Stimulated activated naive CD8-positive, alpha-beta T cell treated with anti-CD3 and anti-CD28 coated beads, Interleukin-15, amount 100 ng/mL, for 72 hours (primary cell): ENCODE measurements at places on chromosomes 16 and 17.

- no peak for DNase-seq
Measured at GRCh38 chr17:74059479-74060240, 143.8 kb upstream of the RPL38 start.

- no peak for DNase-seq
Measured at GRCh38 chr17:48261297-48261880, 153.8 kb downstream of the SNX11 start.

- DNase-seq, result no peak
Measured at GRCh38 chr16:92431-93339, 14.7 kb downstream of the MPG start.

DNA sequence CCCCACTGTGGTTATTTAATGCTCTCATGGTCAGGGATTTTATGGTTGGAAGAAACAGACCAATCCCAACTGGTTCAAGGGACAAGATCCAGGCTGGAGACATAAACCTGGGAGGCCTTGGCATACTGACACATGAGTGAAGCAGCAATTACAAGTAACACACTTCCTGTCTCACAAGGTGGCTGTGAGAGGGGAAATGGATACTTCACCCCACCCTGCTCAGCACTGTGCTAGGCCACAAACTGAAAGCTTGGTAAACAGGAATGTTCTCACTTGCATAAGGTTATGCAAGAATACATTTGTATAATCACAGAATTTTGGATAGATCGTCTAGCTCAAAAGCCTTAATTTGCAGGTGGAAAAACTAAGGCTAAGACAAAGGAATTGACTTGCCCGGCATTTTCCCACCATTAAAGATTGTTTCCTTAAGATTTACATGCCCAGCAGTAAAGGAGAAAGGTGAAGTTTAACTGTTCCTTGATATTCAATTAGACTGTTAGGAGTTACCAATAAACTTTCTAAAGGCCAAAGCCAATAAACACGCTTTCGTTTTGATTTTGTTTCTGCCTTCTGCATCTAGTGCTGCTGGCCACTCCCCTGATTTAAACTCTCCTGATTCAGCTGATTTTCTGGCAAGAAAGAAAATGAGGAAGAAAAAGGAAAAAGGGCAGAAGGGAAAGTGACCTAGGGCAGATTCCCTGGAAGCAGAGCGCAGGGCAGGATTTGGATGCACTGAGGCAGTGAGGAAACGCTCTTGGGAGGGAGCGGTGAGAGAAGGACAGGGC lies 215.6 kb upstream of the CDH5 start:
- no peak for DNase-seq

DNA sequence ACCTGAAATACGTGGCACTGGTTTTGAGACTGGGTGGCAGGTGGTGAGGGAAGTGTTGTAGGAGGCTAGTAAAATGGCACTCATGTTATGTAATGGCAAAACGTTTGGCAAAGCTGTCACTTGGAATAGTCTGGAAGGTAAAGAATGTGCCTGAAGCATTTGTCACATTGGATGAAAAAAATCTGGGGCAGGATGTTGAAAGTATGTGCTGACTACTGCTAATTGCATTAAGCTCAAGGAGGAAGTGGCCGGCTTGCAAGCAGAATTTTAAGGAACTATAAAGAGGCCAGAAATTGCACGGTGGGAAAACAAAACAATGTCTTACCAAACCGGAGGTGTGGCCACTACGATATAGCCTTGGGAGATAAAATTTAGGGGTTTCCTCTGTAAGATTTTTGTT lies 26.6 kb upstream of the NLRP1 start:
- no peak for DNase-seq

DNA sequence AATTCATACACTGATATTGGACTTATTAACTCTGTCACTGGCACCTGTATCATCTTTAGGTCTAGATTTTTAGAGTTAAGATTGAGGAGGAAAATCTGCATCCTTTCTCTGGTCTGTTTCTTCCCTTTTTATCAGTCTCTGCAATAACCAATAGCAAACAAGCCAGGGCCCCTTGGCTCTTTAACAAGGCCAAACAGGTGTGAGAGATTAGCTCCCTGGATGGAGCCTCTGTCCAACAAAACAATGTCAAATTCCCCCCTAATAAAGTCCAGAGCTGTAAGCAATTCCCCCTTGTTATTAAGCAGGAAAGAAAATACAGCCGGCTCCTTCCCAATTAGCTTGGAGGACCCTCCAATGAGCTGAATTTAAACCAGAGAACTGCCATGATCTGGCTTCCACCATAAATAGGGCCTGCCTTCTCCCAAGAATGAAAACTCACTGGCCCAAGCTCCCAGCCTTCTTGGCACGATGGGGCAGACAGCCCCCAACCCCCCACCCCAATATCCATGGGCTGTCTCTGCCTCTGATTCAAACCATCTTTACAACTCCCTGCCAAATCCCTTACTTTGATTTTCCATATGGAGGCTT lies 56.1 kb upstream of the SOX9 start:
- DNase-seq, result no peak

DNA sequence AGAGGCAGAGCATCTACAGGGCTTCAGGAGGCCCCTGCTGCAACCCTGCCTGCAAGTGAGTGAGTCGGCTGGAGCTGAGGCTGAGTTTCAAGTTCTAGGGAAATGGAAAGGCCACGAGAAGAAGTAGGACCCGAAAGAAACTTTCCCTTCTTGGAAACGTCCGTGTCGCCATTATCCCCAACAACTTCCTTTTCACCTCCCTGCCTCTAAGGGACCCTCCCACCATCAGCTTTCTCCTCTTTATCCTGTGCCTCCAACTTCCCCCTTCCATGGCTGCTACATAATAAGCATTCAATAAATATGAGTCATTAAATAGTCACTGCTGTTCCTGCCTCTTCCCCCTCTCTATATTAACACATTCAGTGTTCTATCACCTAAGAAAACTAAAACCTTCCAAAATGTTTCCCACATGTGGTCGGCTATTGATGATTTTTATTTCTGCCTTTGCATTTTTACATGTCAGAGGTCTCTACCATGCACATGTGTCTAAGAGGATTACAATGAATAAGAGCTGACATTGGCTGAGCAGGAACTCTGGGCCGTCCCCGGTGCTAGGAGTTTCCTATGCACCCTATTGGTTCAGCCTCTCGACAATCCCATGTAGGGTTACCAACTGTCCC lies 115.9 kb upstream of the TNRC6C start:
- DNase-seq, result no peak

GRCh38 chr16:74713325-74713724 lies 12.7 kb upstream of the MLKL start:
- no peak for DNase-seq

GRCh38 chr17:43398724-43399595 lies at the start of gene ARL4D:
Gene ARL4D (plus strand): TSS chr17:43398993. CDS start chr17:43399733, 740 bp downstream.
- peak; percentile 78 for DNase-seq

- DNase-seq, result no peak
Measured at GRCh38 chr17:29357821-29358232, 32.3 kb upstream of the TAOK1 start.

DNA sequence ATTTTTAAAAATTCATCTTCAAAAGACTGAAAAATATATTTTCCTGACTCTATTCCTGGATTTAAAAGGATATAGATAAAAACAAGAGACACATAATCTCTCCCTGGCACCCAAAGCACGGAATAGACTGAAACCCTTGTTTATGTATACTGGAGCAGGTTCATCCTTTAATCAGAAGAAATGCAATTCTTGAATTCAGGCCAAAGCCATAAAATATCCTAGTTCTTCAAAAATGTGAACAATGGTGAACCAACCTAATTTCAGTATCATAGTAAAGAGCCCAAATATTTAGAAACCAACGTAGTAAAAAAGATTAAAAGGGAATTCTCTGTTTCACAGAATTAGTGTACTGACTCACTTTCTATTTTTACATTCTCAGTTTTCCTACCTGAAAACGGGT lies 188.5 kb upstream of the C17orf78 start:
- no peak for DNase-seq

GRCh38 chr16:12420661-12421209 lies 383.0 kb downstream of the CPPED1 start:
- no peak for DNase-seq

DNA sequence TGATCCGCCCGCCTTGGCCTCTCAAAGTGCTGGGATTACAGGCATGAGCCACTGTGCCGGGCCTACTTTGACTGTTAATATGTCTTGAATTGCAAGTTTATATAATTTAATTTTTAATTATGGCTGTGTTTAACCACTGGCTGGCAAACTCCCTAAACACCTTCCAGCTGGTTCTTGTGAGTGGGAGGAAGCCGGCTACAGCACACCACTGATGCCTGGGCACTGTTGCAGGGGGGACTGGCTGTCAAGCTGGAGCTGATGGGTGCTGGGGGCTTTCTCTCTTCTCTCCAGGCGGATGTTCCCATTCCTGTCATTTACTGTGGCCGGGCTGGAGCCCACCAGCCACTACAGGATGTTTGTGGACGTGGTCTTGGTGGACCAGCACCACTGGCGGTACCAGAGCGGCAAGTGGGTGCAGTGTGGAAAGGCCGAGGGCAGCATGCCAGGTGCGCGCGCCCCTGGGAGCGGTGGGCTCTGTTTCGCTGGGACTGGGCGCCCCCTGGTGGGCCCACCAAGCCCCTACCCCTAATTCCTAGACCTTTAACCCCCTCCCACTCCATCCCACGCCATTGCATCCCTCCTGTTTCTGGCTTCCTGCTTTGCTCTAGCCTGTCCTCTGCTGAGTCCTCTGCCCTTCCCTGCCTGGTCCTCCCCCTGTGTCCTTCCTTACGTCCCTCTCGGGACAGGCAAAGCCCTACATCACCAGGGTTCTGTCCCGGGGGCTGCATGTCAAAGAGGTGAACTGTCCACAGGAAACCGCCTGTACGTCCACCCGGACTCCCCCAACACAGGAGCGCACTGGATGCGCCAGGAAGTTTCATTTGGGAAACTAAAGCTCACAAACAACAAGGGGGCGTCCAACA lies 9.5 kb downstream of the TBX21 start:
- DNase-seq, result peak; percentile 53

DNA sequence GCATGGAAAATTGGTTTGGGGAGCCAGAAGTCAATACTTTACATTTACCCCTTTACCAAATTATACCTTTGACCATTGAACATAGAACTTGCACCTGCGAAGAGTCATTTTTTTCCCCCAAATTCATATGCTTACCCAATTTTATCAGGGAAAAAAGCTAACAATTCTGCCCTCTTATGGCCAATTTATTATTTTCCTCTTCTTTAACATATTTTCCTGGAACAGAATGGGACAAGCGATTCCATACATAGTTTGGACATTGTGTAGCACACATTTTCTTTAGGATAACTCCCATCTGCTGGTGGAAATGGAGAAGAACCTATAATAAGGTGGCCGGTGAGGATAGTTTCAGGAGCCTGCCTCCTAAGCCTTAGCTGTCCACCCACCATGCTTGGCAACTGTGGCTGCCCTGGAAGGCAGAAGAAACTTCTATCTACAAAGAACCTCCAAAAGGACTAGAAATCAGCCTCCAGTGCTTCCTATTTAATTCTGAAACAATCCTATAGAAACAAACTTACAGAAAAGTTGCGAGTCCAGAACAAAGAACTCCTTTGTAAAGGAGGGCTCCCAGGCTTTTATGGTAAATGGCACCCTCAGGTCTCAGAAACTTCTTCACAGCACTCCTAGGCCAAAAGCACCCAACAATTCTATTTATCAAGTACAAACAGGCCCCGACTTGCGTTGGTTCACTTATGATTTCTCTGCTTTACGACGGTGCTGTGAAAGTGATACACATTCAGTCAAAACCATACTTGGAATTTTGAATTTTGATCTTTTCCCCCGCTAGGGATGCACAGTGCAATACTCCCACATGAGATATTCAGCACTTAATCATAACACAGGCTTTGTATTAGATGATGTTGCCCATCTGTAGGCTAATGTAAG lies 64.1 kb upstream of the CACNG4 start:
- DNase-seq, result no peak

GRCh38 chr16:19269098-19269497 lies 16.4 kb upstream of the CLEC19A start:
- DNase-seq, result no peak
